ENCODE measurements at places on chromosomes 3 and 15.

DNA sequence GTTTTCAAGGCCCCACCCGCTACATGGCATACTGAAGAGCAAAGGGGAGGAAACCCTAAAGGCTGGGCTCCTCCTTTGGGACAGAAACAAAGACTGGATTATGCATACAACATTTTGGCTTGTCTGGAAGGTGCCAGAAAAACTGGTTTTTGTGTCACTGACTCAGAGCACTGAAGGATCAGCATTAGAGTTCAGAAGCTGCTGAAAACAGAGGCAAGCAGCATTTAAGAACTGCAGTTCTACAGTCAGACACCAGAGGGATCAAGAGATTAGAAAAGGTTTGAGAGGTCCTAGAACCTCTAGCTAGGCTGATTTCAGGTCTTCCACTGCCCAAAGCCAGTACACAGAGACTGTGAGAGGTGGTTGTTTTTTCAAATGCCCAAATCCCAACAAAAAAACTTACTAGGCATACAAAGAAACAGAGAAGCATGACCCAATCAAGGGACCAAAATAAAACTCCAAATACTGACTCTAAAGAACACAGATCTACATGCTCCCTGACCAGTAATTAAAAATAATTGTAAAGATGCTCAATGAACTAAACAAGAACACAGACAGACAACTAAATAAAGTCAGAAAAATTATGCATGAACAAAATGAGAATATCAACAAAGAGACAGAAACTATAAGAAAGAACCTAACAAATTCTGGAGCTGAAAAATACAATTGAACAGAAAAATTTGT, 91.2 kb downstream of the SENP2 start:
- DNase-seq, result no peak

- DNase-seq, result no peak
Measured at GRCh38 chr15:38187630-38188313, 64.9 kb upstream of the SPRED1 start.

DNA sequence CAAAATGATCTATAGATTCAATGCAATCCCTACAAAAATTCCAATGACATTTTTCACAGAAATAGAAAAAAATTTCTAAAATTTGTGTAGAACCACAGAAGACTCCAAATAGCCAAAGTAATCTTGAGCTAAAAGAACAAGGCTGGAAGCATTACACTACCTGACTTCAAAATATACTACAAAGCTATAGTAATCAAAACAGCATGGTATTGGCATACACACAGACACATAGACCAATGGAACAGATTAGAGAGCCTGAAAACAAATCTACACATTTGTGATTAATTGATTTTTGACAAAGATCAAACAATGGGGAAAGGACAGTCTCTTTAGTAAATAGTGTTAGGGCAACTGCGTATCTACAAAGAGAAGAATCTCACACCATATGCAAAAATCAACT, 45.3 kb upstream of the RYK start:
- no peak for DNase-seq

GRCh38 chr15:67110361-67110781, 45.0 kb downstream of the SMAD3 start:
- no peak for DNase-seq

- peak; percentile 91 for DNase-seq
Measured at GRCh38 chr3:126540342-126540849, 16.4 kb downstream of the CHST13 start.

- no peak for DNase-seq
Measured at GRCh38 chr3:190041333-190042041, 79.2 kb downstream of the P3H2 start.

DNA sequence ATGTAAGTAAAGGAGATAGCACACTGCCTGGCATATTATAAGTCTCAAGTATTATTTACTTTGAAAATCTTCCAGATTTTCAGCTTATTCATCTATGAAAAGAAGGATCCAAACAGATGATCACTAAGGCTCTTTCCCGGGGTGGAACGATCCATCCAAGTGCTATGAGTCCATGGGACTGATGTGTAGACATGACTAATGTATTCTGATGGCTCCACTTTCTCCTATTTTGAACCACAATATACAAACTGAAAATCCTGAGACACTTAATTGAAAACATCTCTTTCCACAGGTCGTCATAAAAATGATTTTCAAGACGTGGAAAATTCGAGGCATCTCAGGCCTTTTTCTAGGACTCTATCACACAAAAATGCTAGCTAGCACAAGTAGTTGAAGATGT, 33.4 kb upstream of the CHRM5 start:
- DNase-seq, result no peak

- no peak for DNase-seq
Measured at GRCh38 chr3:111519178-111519855, 22.7 kb upstream of the CD96 start.

DNA sequence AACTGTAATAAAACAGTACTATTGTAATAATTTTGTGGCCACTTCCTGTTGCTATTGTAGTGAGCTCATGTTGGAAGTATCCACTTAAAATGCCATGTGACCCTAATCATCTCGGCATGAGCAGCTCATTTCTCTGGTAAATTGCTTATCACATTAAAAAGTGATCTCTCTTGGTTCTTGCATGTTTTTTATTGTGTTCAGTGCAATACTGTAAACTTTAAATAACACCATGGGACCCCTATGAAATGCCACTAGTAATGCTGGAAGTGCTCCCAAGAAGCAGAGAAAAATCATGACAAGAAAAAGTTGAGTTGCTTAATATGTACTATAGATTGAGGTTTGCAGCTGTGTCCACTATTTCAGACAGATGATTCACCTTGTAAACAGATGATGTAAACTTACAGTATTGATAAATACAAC, 45.6 kb downstream of the NMD3 start:
- DNase-seq, result peak; percentile 29

GRCh38 chr3:153752405-153753027, 368.7 kb upstream of the ARHGEF26 start:
- no peak for DNase-seq

- no peak for DNase-seq
Measured at GRCh38 chr3:152444029-152444641, 175.4 kb downstream of the MBNL1 start.

DNA sequence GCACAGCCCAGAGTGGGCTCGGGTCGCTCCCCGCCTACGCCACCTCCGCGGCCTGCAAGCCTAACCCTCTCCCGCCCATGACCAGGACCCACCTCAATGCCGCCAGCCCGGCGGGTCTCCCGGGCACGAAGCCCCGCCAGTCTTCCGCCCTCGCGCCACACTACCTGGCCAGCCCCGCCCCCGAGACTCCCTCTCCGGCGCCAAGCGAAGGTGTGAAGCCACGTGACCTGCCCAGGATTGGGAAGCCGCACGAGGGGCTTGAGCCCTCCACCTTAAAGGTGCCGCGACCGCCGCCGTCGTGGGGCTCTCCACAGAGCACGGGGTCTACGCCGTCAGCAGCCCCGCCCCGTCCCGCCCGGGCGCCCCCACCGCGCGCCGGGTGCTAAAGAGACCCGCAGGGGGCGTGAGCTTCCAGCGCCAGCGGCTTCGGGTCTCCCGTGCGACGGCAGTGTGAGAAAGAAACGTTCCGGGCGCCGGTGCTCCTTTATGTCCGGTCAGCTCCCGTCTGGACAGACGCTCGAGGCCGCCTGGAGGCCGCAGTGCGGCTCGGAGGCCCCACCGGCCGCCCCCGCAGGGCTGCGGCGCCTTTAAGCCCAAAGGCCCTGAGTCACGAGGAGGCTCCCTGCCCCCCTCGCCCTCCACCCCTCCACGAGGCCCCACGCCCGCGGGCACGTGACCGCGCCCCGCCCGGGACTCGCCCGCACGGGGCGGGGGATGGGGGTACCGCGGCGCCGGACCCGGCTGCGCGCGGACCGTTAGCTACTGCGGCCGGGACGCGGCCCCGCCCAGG, at the start of gene CPEB1:
Gene CPEB1 (minus strand): TSS at position 319 of the 790 bp plus-strand sequence. CDS start 18,904 bp downstream, outside the sequence.
- peak; percentile 67 for DNase-seq

GRCh38 chr3:23950293-23950692, 5.2 kb downstream of the NR1D2 start:
- no peak for DNase-seq

DNA sequence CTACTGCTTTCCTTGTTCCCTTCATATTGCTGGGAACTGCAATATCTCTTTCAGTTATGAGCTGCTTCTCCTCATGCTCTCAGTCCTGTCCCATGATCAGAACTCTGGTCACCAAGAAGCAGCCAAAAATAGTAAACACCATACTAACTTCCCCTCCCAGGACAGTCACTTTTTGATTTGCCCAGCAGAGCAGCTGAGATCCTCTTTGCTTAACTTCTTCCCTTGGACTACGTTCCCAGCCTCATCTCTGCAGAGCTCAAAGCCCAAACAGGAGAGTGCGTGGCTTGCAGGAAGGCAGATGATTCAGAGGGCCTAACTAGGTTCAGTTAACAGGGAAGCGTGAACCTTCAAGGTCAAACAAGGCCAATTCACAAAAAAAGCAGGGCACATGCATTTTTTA, 153.2 kb downstream of the CTNNB1 start:
- no peak for DNase-seq

DNA sequence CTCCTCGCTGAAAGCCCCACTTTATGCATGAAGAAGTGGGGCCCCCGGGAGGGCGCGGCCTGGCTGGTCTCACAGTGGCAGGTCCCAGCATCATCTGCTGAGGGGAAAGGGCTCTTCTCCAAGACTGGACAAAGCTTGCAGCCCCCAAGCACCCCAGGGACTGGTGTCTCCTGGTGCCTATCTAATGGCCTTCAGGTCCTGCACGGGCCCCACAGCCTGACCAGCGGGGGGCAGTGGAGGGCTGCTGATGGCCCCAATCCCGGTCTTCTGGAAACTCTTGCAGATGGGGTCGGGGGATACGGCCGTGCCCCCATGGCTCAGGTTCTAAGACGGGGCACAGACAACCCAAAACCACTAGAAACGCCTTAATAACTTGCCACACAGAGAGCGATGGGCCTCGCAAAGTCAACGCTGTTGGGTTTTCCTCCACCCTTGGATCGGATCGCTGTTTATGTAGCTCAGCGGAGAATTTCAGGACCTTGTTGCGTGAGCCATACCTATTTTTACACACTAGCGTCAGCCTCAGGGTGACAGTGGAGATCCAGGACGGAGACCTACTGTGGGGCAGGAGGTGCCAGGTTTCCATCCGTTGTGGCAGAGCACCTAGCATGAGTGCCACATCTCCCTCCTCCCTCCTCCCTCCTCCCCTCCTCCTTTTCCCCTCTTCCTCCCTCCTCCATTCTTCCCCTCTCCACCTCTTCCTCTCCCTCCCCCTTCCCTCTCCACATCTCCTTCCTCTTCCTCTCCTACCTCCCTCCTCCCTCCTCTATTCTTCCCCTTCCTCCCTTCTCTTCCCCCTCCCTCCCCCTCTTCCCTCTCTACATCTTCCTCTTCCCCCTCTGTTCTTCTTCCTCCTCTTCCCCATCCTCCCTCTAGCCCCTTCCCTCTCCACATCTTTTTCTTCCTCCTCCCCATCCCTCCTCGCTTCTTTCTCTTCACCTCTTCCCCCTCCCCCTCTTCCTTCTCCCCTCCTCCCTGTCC, 79.3 kb upstream of the ALDH1L1 start:
- no peak for DNase-seq

GRCh38 chr3:71984843-71985613, 200.1 kb upstream of the PROK2 start:
- DNase-seq, result no peak

GRCh38 chr15:89629829-89630228, 25.4 kb downstream of the KIF7 start:
- no peak for DNase-seq

DNA sequence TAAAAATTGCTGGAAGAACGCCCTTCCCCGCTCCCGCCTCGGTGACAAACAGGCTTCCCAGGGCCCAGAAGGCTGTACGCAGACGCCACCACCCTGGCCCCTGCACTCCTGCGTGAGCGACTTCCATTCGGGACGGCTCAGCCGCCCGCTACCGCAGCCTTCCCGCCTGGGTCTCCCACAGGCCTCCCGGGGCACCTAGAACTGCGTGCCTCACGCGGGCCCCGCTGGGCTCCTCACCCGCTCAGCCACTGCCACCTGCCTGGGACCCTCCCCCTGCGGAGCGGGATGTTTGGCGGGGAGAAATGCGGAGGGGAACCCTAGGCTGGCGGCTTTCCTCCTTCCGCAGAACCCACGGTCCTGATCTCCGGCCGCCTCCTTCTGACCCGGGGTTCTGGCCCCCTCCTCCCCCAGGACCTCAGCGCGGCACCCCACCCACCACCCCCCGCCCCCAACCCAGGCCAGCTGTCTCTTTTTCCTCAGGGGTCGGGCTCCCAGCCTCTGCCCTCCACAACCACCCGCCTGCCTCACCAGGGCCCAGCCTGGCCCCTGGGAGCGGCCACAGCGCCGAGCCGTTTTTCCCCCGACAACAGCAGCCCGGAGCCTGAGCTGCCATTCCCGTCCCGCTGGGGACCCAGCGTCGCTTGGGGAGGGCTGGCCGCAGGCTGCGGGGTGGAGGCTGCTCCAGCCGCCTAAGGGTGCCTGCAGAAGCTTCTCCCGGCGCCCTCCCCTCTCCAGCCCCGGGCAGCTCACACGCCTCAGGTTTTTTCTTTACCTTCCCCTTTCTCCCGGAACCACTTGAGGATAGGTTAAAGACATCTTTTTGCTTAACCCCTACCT, 27.6 kb upstream of the RAB7A start:
- no peak for DNase-seq

GRCh38 chr3:178304758-178305467, 231.3 kb upstream of the KCNMB2 start:
- peak; percentile 27 for DNase-seq

- no peak for DNase-seq
Measured at GRCh38 chr15:66287461-66288057, 5.8 kb upstream of the DIS3L start.

GRCh38 chr15:71385026-71385425, 269.8 kb downstream of the THSD4 start:
- DNase-seq, result no peak

DNA sequence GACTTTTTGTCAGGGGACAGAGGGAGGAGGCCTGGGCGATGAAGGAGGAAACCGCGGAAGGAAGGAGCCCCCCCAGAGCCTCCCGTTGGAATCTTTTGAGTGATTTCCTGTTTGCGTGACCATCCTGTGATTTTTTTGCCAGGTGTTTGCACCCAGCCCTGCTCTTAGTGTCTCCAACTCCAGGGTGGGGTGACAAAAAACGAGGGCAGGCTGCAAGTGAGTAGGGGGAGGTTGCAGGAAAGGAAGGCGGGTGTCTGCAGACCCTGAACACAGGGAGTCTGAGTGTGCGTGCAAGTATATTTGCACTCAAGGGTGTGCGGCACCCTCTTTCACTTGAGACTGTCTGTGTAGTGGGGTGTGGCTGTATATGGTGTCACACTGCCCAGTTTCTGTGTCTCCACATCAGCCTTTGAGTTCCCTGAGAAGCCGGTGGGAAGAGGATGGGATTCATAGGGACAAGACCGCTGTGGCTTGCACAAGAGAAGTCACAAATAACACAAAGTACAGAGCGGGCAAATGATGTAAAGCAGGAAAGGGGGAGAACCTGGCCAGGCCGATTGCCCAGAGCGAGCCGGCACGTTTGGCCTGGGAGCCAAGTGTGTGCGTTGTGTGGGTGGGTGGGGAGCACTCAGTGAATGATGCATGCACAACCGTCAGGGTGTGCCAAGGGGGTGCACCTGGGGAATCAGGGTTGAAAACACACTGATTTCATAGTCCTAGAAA, 6.6 kb downstream of the ISLR2 start:
- no peak for DNase-seq

DNA sequence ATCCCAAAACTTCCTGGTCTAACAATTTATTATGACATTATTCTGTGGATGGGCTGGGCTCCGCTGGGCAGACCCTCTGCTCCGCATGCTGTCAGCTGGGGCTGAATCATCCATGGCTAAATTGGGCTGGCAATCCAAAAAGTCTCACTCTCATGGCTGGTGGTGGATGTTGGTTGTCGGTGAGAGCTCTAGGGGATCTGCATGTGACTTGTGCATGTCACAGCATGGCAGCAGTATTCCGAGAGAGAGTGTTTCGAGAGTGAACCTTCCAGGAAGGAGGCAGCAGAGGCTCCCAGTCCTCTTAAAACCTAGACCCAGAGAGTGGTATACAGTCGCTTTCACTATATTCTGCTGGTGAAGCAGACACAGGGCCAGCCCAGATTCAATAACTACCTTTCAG, 9.9 kb downstream of the RARB start:
- no peak for DNase-seq

Measured in HS-27A (cell line).